ENCODE measurements at places on chromosomes 16 and 17.

DNA sequence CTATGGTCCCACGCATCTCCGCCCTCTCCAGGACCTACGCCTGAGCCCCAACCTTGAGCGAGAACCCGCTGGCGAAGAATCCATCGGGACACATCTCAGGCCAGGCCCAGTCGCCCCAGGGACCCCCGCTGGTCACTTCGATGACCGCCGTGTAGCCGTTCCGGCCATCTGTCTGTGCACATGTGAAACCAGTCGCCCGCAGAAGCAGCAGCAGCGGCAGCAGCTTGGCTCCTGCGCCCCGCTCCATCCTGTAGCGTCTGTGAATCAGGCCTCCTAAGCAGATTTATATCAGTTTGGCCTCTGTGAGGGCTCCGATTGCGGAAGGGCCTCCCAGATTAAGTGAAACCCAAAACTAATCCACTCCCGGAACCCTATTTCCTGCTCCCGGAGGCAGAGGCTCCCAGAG, at the start of gene VMO1:
Gene VMO1, minus strand, starts transcription at position 259 of the 406 bp plus-strand sequence. Its CDS starts 12 bp downstream, at position 247.
- DNase-seq, result no peak

DNA sequence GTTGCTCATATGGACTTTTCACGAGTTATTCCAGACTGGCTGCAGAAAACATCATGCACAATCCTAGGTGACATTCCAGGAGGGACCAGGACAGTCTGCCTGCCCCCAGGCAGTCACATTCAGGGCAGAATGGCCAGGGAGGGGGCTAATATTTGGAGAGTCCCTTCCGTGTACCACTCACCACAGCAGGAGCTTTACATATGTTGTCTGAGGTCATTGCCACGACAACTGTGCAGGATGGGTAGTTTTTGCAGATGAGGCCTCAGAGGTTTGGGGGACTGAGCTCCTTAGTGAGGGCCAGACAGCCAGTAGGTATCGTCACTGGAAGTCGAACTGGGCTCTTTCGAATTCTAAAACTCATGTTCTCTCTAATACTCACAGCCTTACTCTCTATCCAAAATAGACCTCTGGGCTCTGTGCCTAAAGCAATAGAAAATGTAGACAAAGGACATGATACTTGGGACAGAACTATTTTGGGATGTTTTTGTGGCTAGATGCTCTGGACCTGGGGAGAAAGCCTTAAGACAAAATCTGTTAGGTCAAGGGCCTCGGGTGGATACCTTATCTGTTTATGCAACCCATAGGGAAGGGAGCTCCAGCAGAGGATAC, 338.5 kb downstream of the MAF start:
- no peak for DNase-seq

GRCh38 chr17:48213797-48214196, 106.2 kb downstream of the SNX11 start:
- DNase-seq, result no peak

DNA sequence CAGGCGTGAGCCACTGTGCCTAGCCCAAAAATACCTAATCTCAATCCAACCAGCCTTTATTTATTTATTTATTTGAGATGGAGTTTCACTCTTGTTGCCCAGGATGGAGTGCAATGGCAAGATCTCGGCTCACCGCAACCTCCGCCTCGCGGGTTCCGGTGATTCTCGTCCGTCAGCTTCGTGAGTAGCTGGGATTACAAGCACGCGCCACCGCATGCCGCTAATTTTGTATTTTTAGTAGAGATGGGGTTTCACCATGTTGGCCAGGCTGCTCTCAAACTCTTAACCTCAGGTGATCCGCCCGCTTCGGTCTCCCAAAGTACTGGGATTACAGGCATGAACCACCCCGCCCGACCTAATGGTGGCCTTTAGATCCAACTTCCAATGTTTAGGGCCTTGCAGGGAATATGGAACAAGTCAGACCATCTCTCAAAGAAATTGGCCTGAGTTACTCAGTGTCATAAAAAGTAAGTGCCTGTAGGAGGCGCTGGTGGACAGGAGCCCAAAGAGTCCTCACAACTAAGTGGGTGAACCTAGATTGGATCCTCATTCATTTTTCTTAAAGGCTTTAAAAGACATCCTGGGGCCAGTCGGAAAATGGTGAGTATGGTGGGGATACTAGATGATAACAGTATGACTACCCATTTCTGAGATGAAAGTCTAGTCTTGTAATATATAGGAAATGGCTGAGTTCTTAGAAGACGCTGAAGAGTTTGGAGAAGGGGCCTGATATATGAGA, 4.6 kb downstream of the ZSCAN10 start:
- peak; percentile 48 for DNase-seq

DNA sequence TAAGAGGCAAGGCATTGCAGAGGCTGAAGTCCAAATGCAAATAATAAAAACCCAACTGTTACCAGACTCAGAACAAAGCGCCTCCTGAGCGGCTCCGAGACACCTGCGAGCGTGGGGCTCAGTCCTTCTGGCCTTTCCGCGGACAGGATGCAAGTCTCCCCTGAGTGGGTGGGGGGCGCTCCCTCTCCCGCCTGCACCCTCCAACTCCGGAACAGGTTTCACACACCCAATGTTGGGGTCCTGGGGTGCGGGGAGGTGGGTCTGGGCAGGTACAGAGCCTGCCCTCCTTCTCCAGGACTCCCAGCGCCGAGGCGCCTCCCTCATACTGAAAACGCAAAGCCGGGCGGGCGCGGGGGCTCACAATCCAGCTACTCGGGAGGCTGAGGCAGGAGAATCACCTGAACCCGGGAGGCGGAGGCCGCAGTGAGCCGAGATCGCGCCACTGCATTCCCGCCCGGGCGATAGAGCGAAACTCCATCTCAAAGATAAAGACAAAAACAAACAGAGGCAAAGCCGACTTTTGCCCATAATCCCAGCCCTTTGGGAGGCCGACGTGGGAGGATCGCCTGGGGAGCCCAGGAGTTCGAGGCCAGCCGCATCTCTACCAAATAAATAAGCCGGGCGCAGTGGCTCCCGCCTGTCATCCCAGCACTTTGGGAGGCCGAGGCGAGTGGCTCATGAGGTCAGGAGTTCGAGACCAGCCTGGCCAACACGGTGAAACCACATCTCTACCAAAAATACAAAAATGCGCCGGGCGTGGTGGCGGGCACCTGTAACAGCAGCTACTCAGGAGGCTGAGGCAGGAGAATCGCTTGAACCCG, 893 bp downstream of the GINS2 start:
- DNase-seq, result no peak

DNA sequence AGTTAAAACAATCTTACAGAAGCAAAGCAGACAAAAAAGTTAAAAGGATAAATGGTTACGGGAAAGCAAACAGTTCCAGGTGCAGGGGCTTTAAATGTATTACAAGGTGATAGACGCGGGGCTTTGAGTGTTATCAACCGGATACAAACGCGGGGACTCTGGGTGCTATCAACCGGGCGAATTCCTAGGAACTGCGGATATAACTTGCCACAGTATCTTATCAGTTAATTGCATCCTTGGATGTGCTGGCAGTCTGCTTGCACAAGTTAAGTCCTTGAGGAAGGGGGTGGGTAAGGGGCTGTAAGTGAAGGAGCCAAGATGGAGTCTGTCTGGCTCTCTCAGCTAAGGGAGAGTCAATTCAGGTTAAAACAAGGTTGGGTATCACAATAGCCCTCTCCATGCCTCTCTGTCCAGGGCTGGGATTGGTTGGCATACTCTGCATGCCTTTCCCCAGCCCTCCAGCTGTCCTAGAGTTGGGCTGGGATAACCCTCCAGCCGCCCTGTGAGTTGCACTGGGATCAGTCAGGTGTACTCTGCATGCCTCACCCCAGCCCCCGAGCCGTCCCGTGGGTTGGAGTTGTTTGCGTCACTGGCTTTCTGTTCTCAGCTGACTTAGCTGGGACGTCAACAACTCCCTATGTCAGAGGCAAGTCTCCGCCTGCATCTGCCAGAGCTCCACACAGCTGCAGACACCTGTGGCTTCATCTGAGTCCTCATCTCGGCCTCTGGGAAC, 40.9 kb downstream of the TMEM235 start:
- DNase-seq, result no peak

DNA sequence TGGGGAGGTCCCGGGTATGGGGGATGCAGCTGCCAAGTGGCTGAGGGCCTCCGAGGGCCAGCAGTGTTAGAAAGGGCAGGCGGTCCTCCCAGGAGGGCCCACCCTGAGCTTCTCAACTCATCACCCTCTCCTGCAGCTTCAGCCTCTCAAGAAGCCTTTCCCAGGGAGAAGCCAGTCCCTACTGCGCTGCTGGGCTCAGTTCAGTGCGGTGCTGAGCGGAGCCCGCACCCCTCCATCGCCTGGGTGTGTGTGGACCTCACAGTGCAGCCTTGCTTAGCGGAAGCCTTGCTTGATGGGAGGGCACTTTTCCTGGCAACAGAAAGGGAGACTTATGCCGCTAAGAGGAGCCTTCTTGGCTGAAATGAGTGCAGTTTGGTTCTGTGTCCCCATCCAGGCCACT, 3.5 kb upstream of the APRT start:
- no peak for DNase-seq

DNA sequence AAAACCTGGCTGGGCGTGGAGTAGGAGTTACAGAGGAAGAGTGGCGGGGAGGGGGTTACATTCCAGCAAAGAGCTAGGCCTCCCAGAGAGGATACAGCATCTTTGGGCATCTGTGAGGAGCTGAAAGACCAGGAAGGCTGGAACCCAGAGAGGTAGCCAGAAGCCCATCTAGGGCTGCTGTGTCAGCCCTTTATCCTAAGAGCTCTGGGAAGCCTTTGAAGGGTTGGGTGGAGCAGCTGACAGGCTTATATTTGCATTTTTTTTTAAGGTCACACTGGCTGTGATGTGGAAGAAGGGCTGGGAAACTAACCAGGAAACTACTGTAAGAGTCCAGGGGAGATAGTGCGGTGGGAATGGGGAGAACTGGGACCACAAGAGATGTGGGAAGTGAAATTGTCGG, 6.8 kb upstream of the CNOT1 start:
- DNase-seq, result no peak

GRCh38 chr17:17391668-17392370, 85.0 kb upstream of the MED9 start:
- peak; percentile 37 for DNase-seq

DNA sequence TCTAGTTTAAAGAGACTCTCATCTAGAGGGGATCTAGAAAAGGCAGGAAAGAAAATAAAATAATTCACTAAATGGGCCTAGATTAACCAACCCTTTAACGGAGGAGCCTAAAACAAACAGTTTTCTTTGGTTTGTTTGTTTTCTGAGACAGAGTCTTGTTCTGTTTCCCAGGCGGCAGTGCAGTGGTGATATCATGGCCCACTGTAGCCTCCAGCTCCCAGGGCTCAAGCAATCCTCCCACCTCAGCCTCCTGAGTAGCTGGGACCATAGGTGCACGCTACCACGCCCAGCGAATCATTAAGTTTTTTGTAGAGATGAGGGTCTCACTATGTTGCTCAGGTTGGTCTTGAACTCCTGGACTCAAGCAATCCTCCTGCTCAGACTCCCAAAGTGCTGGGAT, 122.3 kb upstream of the TOB1 start:
- DNase-seq, result no peak

DNA sequence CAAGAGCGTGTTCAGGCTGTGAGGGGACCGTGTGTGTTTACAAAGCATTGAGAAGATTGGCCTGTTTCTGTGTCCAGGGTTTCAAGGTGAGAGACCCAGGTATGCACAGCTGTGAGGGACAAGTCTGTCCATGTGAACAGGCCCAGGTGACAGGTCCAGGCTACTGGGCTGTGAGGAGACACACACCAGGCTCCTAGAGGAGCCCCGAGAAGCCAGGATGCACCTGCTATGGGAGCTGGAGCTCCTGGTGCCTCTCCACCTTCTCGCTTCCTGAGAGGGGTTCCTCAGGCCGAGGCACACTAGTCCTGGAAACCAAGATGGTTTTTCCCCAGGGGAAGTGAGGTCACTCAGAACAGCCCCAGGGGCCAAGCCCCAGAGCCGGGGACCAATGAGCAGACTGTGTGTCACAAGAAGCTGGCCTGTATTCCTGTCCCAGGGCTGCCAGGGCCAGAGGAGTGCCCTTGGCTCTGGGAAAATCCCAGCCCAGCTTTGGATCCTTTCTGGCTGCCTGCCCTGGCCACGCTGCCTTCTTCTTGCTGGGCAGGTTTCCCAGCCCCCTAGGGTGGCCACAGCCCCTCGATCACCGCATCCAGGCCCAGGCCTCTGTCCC, 153.4 kb upstream of the PLCG2 start:
- no peak for DNase-seq

DNA sequence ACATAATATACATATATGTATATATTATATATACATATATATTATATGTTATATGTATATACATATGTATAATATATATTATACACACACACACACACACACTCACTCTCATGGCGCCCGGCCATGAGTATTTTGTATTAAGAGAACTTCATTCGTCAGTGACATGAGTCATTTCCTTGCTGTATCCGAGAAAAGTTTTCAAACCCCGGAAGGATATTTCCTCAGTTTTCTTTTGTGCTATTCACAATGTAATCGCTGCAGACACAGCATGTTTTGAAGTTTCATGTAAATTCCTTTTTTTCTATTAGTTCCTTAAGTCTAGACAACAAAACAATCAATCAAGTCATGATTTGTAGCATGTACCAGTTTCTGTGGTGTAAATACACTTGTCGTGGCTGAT, 33.3 kb downstream of the OR1D5 start:
- no peak for DNase-seq

GRCh38 chr17:57445772-57446472, 189.6 kb downstream of the MSI2 start:
- no peak for DNase-seq
